ENCODE measurements at places on chromosomes 12 and 14.

- DNase-seq: no peak
Observed at GRCh38 chr14:58078471-58078870, 73.5 kb downstream of the ARMH4 start.

DNA sequence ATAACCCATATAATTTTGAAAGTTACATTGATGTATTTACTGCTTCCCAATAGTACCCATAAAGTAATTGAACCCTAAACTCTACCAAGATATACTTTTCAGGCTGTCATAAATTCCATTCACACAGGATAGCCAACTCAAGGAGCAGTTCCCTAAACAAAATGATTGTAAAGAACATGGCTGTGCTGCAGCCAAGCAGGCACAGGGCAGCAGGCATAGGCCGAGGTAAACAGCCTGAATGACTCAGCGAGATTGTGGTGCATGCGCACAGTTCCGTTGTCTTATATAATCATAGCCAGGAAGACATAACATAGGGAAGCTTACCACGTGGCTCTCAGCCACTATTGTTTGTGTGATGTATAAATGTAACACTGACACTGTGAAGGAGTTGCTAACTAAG lies 344.9 kb downstream of the FSCB start:
- no peak for DNase-seq

- DNase-seq: no peak
Observed at GRCh38 chr14:96121660-96122395, 82.7 kb downstream of the C14orf132 start.

DNA sequence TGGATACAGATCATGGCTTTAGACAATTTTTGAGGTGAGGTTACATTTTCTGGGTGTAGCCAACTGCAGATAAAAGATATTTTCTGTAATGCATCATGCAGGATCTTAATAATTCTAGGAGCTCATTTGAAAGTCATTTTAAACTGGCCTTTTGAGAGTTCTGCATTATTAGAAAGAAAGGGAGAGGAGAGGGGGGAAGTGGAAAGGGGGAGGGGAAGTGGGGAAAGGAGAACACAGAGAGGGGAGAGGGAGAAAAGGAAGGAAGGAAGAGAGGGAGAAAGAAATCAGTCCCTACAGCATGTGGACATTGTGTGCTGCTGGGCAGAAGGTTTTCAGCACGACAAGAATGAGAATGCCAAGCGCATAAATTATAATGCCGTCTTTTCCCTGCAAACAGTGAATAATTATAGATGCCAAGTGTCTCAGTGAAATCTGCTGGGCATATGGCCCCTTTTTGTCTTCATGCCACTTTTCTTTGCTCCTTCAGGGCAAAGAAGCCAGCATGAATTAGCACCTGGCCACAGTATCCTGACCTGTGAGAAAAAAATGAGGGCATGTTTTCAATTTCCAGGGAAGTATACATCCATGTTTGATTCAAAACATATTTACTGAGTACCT lies 22.7 kb upstream of the PPP2R5C start:
- no peak for DNase-seq

DNA sequence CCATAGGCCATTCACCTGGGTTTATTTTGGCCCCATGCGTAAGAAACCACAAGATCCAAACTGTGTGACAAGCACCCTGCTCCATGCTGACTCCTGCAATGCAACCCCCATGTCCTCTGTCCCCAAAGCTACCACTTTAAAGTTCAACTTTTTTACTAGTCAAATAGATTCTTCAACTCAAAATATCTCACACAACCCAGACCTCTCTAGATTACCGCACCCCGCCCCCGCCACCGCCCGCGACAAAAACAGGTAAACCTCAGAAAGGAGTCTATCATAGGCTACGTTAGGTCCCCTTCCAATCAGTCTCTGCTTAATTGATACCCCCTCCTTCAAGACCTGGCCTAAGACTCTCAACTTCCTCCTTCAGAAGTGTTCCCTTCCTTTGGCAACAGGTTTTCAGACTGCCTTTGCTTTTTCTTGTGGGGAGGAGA lies 2.2 kb downstream of the ZFP36L1 start:
- DNase-seq: no peak

DNA sequence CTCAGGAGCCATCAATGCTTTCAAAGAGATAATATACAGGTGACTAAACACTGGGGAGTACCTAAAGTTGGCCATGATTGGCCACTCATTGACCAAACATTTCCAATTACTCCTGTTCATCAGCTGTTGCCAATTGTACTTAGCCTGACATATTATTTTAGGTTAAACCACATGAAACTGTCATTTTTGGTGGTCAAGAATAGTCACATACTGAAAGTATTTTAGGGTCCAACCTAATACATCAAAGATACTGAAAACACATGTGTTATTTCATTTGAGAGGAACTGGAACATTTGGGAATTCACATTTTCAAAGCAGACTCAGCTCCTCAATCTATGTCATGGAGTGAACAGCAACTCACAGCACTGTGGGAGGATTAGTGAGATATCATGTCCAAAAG lies 63.9 kb upstream of the KCNA5 start:
- no peak for DNase-seq

DNA sequence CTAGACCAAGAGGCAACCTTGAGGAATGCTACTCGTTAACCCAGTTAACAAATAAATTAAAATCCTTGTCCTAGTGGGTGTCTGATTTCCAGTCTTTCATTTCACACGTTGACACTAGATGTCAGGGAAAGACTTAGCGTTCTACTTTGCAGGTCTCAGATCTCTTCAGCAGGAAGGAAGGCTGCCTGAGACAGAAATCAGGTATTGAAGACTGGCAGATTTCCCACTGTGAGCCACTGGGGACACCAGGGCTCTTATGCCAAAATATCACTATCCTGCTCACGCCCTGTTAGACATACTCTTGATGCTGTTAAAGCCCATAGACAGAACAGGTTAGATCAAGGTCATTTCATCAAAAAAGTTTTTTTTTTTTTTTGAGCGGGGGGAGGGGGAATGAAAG lies 33.0 kb downstream of the EMP1 start:
- no peak for DNase-seq

DNA sequence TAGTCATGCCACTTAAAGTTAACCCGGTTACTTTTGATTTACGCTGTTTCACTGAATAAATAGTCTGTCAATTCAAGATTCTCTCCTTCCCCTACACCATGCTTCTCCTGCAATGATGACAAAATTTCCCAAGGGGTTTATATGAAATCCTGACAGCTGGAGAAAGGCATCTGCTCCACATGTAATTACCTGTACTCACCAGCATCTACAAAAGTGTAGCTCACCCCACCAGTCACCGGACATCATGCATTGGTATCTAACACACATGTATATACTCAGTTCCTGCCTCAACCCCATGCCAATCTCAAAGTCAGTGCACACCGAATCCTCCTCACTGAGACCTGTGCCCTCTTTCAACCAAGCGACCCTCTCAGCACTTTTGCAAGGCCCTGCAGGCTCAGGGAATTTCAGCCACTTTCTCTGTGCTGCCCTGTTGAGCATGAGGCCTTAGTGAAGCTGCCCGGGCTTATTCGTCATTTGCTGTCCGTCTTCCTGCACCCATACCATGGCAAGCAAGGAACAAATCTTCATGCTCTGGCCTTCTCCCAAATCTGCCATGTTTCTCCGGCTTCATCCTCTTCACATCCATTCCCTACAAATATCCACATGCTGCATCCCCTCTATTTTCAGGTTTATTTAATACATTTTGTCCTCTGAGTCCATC lies 131.6 kb downstream of the SEC23A start:
- DNase-seq: no peak

DNA sequence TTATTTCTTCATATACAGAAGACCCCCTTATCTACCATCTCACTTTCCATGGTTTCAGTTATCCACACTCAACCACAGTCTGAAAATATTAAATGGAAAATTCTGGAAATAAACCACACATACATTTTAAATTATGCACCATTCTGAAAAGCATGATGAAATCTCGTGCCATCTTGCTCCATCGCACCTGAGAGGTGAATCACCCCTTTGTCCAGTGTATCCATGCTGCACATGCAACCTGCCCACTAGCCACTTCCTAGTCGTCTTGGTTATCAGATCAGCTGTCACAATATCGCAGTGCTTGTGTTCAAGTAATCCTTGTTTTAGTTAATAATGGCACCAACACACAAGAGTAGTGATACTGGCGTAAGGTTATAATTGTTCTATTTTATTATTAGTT lies 145.7 kb downstream of the C12orf42 start:
- no peak for DNase-seq

DNA sequence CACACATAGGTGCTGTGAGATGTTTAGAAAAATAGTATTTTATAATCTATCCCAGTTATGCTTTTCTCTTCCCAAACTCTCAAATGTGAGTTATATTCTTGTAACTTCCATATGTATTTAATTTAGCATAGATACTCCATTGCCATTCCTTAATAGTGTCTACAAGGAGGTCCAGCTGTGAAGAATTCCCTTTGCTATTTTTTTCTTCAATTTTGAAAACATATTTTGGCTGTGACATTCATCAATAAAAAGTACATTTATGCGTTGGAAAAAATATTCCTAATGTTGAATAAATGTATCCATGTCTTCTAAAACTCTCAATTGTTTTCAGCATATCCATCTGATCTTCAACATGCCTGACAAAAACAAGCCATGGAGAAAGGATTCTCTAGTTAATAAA lies 1402.0 kb upstream of the SEL1L start:
- DNase-seq: no peak

DNA sequence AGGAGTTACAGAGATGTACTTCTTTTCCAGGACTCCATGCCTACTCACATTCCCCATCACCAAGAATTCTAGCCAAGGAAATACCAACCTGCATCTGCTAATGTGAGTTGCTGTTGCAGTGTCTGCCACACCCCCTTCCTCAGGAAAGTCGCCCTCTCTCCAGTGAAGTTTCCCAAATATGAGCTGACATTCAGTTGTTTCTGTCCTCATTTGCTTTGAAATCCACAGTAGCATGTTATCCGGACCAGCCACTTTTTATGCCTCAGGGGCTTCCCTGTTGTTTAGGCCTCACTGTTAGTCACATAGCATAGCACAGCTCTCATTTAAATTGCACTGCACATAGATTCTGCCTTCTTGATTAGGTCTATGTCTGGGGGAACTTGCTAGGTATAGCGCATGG lies 212.4 kb downstream of the EGLN3 start:
- DNase-seq: no peak

Data from tibial artery (tissue), 4 donors.